ENCODE measurements at places on chromosomes 12 and 14.

- DNase-seq = peak; percentile 100
Measured at GRCh38 chr14:75188520-75189268, 12.3 kb upstream of the TMED10 start.

GRCh38 chr12:111976291-111976690 lies 36.7 kb downstream of the TMEM116 start:
- no peak for DNase-seq

DNA sequence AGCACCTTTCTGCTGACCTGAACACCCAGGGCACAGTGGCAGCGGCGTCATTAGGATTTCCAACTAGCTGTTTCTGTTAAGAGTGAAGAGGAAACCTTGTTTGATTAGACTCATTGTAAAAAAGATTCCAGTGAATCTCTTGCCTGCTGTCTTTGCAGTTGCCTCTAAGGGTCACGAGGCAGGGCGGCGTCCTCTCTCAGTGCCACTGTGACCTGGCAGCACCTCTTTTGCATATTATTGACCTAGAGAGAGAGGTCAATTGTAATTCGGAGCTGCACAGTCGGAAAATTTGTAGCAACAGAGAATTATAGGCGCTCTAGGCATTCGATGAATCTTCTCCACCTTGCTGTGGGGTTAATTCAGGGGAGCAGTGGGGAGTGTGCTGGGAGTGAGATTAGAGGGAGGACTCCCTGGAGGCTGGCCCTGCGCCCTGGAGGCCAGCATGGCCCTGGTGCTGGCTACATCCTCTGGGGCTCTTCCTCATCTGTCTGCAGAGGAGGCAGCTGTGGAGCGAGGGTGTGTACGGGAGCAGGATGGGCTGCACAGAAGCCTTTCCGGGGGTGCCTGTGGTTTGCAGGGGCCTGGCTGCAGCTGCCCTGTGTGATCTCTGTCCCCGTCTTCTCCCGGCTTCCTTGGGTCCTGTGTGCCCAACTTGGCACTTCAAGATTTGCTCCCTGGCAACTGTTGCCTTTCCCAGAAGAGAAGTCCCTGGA lies 14.3 kb downstream of the PACS2 start:
- no peak for DNase-seq

DNA sequence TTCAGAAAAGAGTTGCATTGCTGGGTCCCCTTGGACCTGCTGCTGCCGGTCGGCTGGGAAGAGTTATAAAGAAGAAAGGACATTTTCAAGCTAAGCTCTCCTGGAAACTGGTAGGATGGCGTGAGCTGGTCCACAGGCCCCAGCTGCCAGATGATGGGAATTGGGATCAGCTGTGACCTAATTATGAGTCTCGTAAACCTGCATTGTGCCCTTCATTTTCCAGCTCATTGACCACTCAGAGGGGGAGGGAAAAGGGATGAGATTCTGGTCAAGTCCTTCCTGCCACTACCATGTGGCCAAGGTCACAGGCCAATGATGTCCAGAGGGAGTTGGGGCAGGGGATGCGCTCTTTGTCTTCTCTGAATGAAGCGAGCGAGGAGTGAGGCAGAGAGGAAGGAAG lies 320.9 kb downstream of the NRXN3 start:
- DNase-seq = no peak

GRCh38 chr12:111163422-111163821 lies 205.5 kb downstream of the PHETA1 start:
- DNase-seq = no peak

DNA sequence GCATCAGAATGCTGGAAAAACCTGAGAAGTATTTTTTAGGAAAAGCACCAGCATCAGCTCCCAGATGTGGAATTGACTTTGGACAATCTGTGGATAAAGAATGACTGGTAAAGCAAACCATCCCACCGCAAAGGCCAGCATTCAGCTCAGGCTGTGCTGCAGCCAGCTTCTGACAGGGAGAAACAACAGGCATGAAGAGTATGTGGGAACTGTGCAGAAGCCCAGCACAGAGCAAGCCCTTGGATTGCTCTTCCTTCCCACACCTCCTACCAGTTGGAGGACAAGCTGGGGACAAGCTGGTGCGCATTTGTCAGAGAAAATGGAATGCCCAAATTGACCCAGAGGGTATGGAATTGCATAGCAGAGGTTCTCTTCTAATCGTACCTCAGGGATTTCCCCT lies 228.1 kb downstream of the ANO2 start:
- no peak for DNase-seq

- no peak for DNase-seq
Measured at GRCh38 chr12:780750-781379, 28.5 kb downstream of the WNK1 start.

GRCh38 chr14:34640826-34641225 lies 10.9 kb upstream of the SNX6 start:
- DNase-seq = no peak

DNA sequence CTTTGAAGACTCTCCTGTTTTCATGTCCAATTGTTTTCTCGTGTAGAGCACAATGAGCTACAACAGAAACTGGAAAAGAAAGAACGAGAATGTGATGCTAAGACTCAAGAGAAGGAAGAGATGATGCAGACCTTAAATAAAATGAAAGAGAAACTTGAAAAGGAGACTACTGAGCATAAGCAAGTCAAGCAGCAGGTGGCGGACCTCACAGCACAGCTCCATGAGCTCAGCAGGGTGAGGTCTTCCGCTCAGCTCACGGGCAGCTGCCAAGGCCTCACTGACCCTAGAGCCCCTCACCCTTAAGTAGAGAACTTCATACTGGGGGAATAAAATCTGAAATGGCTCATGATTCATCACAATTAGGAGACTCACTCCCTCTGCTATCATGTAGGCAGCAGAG lies 134.7 kb downstream of the GPR135 start:
- DNase-seq = no peak

DNA sequence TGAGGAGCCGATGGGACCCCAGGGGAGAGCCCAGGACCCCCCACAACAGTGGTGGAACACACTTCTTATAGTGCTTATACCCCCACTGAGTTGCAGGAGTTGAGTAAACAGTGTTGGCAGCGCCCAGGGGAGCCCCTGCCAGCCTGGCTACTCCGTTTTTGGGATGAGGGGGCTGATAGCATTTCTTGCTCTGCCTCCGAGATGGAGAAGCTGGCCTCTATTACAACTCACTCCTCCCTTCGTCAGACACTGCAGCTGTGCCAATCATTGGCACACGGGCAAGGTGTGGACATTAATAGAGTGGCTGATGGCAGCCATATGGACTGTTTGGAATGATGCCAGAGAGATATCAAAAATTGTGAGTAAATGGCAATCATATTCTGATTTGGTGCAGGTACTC lies 94.9 kb upstream of the TMPO start:
- DNase-seq = no peak

DNA sequence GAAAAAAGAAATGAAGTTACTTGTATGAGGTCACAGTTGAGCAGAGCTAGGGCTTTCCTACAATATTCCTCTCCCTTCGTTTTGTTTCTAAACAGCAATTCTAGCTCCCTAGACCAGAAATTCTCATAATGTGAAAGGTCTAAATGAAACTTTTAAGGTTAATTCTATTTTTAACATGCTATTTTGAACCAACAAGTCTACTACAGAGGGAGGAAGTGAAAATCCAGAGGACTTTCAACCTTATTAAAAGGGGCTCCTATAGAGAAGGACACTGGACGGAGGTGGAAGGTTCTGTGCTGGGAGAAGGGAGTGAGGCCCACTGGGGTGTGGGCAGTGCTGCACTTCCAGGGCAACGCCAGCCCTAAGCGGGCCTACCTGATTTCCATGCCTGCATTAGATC lies 13.4 kb downstream of the GSG1 start:
- DNase-seq = peak; percentile 52

DNA sequence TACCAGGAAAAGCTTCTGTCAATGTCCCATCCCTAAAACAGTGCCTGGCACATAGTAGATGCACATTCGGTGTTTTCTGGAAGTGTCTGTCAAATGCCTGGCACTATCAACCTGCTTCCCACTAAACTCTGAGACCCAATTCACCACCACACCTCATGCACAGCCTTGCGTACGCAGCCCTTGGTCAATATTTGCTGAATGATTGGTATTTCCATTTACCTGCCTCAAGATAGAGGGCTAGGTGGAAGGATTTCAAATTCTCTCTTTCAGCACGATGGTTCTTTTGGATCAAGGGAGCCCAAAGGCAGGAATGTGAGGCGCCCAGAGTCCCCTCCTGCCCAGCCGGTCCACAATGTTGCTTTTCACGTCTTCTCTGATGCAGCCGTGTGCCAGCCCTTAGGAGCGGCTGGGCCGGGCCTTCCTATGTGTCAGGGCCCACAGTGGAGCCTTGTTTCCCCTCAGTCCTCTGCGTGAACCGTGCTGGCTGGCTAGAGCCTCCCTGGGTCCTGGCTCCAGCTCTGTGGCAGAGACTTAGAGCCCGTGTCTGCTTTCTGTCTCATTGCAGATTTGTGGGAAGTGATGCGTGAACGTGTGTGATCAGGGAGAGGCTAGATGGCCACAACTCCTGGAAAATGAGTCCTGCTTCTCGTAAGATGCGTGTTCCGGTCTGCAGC lies 99.9 kb upstream of the RFLNA start:
- DNase-seq = no peak

GRCh38 chr14:21382886-21383847 lies 652 bp downstream of the SUPT16H start:
- DNase-seq = peak; percentile 31

DNA sequence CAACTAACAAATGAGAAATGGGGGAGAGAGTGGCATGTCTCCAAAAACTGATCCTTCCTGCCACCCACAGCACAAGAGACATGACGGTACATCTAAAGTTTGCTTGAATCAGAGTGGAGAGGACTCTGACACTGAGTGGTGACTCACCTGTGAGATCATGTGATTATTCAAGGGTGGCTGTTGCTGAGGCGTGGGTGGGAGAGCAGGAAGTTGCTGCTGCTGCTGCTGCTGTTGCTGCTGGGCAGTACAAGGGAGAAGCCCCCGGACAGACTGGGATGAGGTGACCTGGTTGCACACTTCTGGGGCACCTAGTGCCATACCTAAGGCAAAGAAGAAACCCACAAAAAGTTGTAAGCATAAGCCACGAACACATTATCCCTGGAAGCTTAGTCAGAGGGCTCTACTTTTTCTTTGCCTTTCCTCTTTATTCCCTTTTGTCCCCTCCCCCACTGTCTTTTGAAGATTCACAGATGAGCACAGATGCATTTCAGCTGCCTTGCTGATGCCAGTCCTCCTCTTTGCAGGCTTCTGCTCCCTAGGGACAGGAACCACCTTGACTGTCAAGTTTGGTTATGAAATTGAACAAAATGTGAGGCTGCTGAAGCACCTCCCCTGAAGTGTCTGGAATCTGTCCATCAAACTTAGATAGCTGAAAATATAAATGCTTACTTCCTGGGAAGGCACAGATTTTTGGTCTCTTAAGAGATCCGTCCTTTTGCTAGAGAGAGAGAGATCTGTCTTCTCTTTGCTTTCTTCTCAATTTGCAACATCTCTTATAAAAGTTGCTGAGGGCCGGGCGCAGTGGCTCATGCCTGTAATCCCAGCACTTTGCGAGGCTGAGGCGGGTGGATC lies 29.4 kb upstream of the STAC3 start:
- peak; percentile 64 for DNase-seq

- no peak for DNase-seq
Measured at GRCh38 chr14:101474563-101475455, 86.5 kb upstream of the DIO3 start.

GRCh38 chr14:93824518-93825234 lies 36.4 kb upstream of the PRIMA1 start:
- DNase-seq = no peak

DNA sequence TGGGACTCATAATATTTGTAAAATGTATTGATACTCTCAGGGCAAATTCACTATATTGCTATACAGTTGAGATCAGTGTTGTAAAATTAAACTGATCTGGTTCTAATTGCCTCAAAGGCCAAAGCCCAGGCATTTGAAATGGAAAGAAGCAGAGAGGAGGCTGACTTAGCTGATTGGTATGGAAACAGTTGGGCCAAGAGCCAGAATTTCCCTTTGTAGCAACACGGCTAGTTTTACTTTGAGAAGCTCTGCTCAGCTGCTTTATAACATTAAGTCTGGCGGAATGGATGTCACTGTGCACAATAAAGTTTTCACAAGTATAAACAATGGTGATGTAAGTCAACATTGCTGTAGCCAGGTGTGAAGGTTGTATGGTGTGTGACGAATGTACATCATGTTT lies 186.4 kb downstream of the MSRB3 start:
- DNase-seq = no peak

- no peak for DNase-seq
Measured at GRCh38 chr14:99268810-99269707, 2.9 kb downstream of the BCL11B start.

DNA sequence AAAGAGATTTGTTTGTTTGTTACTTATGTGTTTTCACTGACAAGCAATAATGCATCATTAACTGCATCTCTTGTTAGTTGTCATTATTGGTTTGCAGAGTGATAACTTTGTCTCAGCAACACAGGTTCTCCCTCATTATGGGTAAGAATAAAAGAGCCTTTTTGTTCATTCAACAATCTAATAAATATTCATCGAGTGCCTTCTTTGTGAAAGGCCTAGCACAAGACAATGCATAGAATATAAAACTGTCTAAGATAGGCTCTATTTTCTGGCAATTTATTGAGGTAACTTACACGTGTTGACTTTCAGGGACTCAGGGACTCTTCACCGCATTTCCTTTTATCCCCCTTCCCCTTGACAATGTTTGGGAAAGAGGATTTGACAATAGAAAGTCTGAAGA lies 95.5 kb upstream of the KRR1 start:
- DNase-seq = no peak

- no peak for DNase-seq
Measured at GRCh38 chr12:30953951-30954751, 27.6 kb downstream of the TSPAN11 start.

GRCh38 chr12:124053851-124054250 lies 80.8 kb downstream of the ZNF664 start:
- peak; percentile 5 for DNase-seq

GRCh38 chr14:42469637-42470426 lies 863.2 kb downstream of the LRFN5 start:
- no peak for DNase-seq

DNA sequence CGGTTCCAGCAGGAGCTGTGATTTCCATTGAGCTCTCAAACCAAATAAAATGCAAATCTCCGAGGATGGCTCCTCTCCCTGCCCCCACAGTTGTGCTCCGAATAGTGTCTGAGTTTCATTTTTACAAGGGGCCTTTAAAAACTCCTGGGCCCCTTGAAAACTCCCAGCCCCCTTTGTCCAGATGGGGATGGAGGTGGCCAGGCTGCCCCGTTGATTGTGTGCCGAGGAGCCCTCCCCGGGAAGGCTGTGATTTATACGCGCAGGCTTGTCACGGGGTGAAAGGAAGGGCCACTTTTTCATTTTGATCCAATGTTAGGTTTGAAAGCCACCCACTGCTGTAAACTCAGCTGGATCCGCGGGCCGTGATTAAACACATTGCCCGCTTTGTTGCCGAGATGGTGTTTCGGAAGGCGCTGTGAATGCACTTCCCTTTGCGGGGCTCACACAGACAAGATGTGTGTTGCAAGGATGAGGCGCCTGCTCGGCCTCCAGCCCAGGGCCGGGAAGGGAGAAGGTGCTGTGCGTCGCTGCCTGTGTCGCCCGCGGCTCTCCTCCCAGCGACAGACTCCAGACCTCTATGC lies 98.8 kb downstream of the TMEM132C start:
- peak; percentile 17 for DNase-seq

DNA sequence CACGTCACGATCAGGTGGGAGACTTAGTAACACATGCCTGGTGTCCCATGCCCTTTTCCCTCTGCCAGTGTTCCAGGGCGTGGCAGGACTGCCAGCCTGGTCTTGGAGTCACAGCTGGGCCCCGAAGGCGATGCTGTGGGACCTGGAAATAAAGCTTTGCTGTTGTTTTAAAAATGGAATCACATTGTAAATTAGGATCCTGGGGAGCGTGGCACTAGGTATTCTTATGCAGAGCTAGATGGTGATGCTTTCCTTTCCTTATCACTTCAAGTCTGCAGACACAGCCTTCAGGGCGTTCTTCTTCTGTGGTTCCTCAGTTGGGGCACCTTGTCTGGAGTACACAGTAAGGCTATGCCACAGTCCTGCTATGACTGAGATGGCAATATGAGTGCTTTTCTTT lies 64.6 kb downstream of the BICD1 start:
- DNase-seq = no peak

Measured in MV-4-11 (cell line).